ENCODE measurements at places on chromosomes 7 and 10.

- no peak for DNase-seq
These were observed 3.2 kb upstream of the EGR2 start for GRCh38 chr10:62819141-62819920.

DNA sequence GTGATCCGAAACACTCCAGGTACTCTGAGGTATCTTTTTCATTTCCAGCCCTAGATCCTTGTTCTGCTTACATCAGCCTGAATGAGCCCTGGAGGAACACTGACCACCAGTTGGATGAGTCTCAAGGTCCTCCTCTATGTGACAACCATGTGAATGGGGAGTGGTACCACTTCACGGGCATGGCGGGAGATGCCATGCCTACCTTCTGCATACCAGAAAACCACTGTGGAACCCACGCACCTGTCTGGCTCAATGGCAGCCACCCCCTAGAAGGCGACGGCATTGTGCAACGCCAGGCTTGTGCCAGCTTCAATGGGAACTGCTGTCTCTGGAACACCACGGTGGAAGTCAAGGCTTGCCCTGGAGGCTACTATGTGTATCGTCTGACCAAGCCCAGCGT, 5.1 kb downstream of the OIT3 start:
- DNase-seq: no peak

- no peak for DNase-seq
These were observed 365.3 kb downstream of the REEP3 start for GRCh38 chr10:63886281-63887022.

DNA sequence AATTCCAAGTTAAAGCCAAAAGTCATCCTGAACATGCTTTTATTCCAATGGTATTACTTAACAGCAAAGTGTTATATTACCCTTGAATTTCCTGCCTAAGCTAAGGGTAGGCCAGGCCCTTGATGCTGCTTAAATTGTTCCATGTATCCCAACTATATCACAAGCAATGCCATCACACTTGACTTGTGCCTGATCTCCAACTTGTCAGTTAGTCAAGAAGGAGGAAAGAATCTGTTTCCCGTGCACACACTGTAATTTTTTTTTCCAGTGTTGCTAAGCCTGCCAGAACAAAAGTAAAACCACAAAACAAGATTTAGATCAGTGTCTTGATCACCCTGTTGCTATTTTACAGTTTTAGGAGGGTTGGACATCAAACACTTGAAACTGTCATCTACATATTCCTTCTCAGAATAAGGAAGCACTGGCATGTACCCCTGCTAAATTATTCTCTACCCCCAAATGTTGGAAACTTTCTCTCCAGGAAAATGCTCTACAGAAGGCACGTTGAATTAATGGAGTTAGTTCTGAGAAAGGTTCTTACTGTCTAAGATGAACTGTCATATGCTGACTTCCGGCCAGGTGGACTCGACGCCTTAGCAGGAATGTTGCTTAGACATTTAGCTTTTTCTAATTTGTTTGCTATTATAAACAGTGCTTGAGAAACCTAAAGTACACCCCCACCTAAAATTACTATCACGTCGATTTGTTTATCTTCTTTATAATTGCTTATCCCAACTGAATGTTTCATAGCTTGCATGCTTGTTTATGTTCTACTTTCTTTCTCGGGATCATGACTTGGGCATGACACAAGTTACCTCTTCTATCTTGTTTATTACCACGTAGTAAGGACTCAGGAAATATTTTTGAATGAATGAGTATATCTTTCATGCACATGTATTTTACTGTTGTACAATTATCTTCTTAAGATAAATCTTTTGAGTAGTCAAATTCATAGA, 105.5 kb upstream of the ZNF438 start:
- DNase-seq: no peak

GRCh38 chr7:25148772-25149575, 23.9 kb upstream of the CYCS start:
- DNase-seq: no peak

DNA sequence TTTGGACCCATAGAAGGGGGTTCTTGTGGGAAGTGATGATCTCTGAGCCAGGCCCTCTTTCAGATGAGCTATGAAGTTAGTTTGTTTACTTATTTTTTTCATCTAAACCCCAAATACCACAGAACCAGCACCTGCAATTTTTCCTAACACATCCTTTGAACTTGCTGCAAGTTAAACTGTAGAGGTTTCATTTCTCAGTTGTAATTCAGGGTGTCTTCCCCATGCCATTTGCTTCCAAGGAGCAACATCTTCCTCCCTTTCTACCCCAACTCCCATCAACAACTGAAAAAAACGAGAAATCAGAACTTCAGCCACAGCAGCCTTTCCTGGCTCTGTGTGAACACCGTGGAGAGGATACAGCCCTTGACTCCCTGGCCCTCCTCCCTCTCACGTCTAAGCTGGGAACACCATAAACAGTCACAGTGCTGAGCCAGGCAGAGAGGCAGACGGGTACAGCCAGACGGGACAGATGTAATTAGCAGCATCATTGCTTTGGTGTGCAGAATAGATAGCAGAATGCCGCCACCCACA, 63.6 kb downstream of the RGS10 start:
- DNase-seq: no peak

DNA sequence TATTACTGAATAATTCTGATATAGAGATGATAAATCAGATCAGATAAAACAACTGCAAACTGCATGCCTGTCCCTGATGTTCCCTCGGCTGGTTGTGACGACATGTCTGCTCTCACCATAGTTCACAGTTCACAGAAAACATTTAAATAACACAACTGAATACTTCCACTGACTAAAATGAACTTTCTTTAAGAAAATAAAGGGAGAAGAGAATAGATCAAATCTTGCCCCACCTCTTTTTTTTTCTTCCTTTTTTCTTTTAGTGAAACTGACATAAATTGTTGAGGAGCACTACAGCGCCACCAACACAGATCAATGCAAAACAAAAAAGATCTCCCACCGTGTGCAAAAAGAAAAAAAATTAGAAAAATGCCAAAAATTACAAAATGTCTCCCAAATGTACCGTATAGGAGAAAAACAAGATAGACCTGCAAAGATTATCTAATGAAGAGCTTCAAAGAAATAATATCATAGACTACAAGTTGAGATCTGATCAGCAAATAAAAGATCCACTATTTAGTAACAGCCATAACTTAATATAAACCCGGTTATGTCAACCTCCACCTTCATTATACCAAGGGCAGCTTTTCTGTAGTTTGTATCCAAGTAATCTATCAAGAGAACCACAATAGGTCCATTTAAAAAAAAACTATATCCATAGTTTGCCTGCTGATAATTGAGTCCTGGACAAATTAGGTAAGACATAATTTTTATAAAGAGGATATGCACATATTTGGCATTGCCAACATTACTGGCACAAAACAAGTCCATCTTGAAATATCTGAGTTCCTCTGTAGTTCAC, 30.7 kb upstream of the EPC1 start:
- DNase-seq: no peak

DNA sequence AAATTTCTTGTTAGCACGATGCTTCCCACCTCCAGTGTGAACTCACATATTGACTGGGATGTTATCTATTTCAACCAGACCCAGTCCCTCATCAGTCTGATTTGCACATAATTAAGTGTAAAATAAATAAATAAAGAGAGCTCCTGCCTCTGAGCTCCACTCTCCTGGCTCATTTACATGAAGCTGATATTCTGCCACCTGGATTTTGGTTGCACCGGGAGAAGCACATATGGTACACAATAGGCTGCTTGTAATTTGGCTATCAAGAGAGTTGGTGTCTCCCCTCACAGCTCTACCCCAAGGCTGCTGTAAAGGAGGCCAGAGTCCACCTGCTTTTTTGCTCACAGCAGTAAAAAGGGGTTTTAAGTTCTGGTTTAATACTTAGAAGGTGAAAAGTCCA, 610.5 kb downstream of the KCNMA1 start:
- DNase-seq: no peak

DNA sequence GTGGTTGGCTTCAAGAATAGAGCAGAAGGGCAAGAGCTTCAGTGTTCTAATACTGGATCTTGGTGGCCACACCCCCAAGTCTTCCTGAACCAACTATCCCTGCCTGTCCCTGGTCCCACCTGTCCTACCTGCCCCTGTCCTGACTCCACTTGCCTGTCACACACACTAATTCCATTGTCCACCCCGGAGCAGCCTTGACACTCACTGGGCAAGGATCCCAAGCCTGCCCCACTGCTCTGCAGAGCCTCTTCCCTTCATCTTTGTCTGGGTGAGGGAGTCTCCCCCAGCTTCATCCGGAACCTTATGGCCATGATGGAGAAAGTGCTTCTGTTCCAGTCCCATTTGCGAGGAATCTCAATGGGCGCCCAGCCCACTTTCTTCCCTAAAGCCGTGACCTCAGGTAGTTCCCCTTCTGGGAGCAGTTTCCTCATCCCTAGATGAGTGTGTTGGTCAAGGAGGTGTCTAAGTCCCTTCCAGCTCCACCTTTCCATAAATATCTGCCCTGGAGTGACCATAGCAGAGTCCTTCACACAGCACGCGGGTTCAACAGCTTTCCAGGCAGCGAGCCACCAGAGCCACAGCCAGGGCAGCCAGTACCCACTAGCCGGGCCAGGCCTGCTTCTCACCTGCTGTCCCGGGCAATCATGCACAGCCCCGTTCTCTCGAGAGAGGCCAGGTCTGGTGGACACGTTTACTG, 61.5 kb downstream of the VIPR2 start:
- no peak for DNase-seq

- no peak for DNase-seq
These were observed 33.7 kb downstream of the ZNF777 start for GRCh38 chr7:149427096-149427680.

DNA sequence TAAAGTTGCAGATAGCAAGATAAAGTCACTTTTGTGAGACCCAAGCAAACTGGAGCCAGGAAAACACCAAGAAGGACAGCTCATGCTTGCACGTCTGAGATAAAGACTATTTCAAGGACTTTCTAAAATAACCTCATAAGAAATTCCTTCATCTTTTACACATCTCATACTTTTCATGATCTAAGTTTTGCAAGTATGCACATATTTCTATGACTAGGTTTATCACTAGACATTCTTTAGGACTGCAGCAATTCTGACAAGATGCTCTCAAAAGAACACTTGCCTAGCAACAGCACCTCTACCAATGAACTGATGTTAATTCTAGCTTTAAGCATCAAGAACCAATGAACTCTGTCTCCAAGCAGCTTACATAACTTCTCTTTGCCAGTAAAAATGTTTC, 457.6 kb downstream of the SEMA3D start:
- no peak for DNase-seq

DNA sequence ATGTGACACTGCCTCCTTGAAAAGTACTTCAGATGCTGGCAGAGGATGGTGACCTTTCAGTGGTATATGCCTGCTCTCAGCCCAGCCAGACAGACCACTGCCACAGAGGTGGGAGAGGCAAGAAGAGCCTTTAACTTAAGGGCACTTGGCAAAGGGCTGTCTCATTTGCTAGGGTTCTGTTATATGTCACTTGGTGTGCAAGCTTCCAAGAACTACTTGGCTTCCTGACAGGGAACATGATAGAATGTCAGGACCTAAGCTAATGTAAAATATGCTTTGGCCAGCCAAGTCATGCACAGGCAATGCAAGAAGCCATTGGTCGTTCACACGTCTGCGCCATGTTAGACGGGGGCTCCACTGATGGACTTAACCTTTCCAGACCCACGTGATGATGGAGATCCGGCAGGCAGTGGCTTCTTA, 54.7 kb downstream of the RBM20 start:
- no peak for DNase-seq

GRCh38 chr10:80415734-80416478, 7.6 kb downstream of the PRXL2A start:
- no peak for DNase-seq

DNA sequence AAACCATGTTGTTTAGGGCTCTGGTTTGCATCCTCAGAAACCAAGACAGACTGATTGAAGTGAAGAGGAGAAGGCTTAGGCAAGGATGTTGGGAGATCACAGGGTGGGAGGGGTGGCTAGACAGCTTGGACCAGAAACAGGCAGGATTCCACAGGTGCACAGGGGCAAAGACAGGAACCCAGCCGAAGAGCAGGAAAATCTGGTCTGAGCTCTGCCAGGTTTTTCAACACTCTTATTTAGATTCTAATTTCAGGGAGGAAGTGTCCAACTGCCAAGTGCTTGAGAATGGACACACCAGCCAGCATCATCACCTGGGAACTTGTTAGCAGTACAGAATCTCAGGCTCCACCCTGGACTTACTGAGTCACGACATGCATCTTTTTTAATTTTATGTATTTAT, 93.8 kb downstream of the MARCHF5 start:
- DNase-seq: no peak

DNA sequence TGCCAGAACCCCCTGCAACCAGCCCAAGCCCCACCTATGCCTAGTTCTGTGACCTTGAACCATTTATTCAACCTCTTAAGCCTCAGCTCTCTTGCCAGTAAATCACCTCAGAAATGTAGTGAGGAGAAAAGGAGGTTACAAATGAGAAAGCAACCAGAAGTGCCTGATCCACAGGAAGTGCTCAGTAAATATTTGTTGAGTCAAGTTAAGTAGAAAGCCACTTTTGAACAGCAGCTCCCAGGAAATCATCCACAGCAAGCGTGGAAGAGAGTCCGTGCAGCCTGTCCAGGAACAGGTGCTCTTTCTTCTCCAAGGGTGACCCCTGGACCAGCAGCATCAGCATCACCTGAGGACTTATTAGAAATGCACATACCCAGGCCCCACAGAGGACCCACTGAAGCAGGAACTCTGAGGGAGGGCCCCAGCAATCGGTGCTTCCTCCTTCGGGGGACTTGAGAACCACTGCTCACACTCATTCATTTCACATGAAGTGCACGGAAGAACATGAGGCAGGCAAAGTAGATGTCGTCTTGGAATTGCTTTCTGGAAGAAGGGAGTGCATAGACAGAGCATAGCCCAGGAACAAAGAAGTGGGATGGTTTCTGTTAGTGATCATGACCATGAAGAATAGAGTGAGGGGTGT, 6.3 kb upstream of the C10orf71 start:
- no peak for DNase-seq

GRCh38 chr7:116447436-116447835, 52.1 kb upstream of the CAV2 start:
- DNase-seq: no peak

- DNase-seq: no peak
These were observed 24.9 kb downstream of the INSIG1 start for GRCh38 chr7:155322530-155322929.

DNA sequence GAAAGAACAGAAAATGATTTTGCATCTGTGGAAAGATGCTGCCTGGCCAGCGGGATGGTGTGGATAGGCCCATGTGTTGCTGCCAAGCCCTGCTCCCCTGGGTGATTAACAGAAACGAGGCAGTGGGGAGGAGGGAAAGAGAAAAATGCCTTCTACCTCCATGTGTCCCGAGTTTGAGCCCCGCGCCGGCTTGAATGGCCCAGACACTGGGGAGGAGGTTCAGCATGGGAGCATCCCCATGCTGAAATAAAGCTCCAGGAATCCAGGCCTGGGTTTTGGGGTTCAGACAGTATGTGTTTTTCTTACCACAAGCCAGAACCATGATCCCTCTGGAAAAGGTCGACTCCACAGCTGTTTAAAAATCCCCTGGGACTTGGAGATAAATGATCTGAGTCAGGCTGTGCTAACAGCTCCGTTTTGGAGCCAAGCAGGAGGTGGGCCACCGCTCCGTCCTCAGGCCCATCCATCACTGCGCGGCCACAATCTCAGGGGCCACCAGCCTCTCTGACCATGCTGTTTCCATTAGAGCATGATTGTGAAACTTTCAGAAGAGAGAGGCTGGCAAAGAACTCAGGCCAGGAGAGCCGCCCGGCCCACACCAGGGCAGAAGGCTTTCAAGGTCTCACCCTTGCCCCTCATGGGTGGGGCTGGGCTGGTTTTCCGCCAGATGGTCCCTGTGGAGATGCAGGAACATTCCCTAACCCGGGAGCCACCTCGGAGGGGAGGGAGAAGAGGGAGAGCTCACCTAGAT, 299.7 kb downstream of the ZEB1 start:
- DNase-seq: no peak

GRCh38 chr7:127413326-127413725, 20.8 kb upstream of the ZNF800 start:
- no peak for DNase-seq
